Fibroblast of skin of scalp (primary cell): ENCODE measurements at places on chromosomes 2 and 18.

DNA sequence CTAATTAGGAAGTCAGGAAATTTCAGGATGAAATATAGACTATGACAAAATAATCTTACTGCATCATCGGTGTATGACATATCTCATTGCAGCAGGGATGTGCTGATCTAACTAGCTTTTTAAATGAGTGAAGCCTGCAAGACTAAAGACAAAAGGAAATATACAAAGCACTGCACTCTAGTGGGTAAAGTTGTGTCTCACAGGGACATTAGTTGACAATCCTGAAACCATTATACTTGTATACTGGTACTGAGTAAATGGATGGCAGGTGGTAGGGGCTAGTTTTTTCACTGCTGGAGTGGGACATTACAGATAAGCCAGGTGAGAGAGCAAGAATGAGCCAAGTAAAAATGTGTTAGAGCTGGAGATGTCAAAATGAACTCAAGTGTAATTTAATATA is 317.5 kb upstream of the RAB6C start:
- DNase-seq, result no peak

- DNase-seq, result no peak
Measured at GRCh38 chr2:85926931-85927661, 38.3 kb upstream of the ST3GAL5 start.

DNA sequence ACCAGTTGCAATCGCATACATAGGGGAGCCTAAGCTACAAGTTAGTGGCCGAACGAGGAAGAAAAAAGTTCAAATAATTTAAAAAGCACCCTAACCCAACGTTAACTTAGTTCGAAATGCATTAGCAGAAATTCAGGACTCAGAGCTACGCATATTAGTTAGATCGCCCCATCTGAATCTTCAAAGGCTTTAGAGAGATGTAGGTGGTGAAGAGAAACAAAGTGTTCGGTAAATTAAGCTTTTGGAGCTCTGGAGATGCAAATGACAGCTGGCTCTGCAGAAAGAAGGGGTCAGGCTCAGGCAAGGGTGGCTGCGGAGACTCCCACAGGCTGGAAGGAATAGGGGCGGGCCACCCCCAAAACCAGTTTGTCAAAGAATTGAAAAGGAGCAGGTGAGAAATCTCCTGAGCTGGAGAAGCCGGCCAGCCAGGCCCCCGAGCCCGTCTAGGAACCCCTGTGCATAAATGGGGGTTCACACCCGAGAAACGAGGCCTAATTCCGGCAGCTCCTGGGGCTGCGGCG is 621 bp downstream of the TXNL1 start:
- DNase-seq, result no peak

GRCh38 chr18:43501099-43501498 is 223.8 kb upstream of the SYT4 start:
- no peak for DNase-seq

- DNase-seq, result no peak
Measured at GRCh38 chr2:189440644-189440946, 679 bp upstream of the WDR75 start.

DNA sequence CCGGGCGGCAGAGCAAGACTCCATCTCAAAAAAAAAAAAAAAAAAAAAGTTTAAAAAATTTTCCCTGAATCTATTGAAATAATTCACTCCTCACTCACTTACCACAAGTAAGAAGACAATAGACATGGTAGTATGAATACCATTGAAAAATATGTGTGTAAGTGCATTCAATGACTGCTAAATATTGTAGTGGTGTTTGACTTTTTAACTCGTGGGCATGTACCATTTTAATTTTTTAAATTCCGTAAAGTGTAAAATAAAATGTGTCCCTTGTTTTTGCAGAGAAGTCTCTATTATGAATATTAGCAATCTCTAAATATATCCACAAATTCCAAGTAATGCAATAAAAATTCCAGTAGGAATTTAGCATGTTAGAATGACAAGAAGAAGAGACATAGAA is 134.1 kb downstream of the COPS8 start:
- peak; percentile 79 for DNase-seq

- no peak for DNase-seq
Measured at GRCh38 chr18:5941890-5942289, 46.6 kb upstream of the TMEM200C start.

GRCh38 chr2:215361211-215361875 is 49.5 kb downstream of the ATIC start:
- DNase-seq, result no peak

- peak; percentile 90 for DNase-seq
Measured at GRCh38 chr2:217510771-217511291, 492.0 kb downstream of the TNS1 start.

DNA sequence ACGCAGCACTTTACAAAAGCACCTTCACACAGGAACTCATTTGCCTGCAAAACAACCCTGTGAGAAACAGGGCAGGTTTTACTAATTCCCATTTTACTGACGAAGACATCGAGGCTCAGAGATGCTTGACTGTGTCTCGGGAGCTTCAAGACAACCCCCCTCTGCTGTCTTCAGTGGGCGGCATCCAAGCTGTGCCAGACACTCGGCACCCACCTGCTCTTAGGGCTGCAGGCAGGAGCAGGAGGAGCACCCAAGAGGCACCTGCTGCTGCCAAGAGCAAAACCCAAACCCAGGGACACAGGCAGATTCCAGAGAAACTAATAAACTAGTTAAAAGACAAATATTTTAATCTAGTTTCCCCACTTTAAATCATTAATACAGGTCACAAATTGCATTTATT is 67.9 kb downstream of the PPP4R1 start:
- no peak for DNase-seq

GRCh38 chr2:85525567-85525966 is 13.4 kb upstream of the MAT2A start:
- DNase-seq, result no peak

- DNase-seq, result no peak
Measured at GRCh38 chr2:88828397-88829137, 137.1 kb downstream of the RPIA start.

DNA sequence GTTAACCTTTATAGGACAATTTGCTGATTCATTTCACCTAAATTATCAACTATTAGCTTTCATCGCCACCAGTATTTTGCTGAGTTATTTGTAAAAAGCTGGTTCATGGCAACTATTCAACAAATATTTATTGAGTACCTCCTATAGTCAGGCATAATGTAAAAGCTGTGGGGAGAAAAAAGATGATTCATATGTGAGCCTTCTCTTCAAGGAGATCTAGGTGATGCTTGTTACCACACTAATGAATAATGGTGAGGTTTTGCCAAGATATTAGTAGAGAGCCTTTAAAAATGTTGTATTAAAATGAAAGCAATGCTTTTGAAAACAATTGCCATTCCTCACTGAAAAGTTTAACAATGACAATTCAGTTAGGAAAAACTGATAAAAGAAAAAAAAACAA is 187.8 kb downstream of the ANKRD44 start:
- DNase-seq, result no peak

GRCh38 chr18:13366131-13366530 is 147.6 kb downstream of the LDLRAD4 start:
- no peak for DNase-seq

- peak; percentile 47 for DNase-seq
Measured at GRCh38 chr2:205865905-205866441, 183.7 kb downstream of the NRP2 start.

- DNase-seq, result no peak
Measured at GRCh38 chr2:96240341-96241038, 25.3 kb downstream of the TMEM127 start.

GRCh38 chr2:54038835-54039234 is 68.0 kb upstream of the PSME4 start:
- DNase-seq, result no peak

GRCh38 chr18:227902-228301 is 39.9 kb downstream of the THOC1 start:
- DNase-seq, result no peak

DNA sequence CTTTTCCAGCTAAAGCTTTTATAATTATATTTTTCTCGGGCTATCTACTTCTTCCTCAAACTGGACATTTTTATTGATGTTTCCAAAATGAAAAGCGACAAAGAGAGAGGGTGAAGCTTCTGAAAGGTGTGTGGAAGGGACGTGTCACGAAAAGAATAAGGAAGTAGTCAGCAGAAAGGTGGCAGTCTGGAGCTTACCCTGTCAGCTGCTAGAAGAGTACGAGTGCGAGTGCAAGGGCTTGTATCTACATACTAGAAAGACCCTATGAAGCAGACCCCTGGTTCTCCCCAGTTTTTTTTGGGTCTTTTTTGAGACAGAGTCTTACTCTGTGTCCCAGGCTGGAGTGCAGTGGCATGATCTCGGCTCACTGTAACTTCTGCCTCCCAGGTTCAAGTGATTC is 14.6 kb downstream of the FHL2 start:
- no peak for DNase-seq

- DNase-seq, result no peak
Measured at GRCh38 chr2:1866402-1867111, 122.2 kb upstream of the PXDN start.

GRCh38 chr2:20625491-20626391 is 25.2 kb downstream of the HS1BP3 start:
- DNase-seq, result no peak

GRCh38 chr2:234243871-234244565 is 193.5 kb downstream of the SPP2 start:
- DNase-seq, result peak; percentile 32

DNA sequence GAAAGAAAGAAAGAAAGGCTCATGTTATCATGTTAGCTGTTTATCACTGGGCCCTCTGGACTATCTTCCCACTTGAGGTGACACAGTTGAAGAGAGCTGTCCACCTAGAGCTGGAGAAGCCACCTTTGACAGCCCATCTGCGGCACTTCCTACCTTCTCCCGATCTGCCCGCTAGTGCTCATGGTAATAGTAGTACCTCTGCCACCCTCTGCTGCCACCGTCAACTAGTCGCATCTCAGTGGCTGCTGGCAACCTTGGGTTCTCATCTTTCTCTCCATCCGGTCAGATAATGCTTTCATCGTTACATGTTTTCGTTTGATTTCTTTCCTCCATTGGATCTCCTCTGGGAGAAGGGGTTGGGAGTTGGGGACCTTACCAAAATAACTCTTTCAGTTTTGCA is 63.2 kb upstream of the COPS8 start:
- no peak for DNase-seq

GRCh38 chr2:112183327-112184025 is 45.3 kb downstream of the FBLN7 start:
- DNase-seq, result no peak

GRCh38 chr2:120398996-120399888 is 53.3 kb downstream of the INHBB start:
- DNase-seq, result no peak

GRCh38 chr2:170950221-170950761 is 21.2 kb downstream of the GORASP2 start:
- DNase-seq, result no peak

DNA sequence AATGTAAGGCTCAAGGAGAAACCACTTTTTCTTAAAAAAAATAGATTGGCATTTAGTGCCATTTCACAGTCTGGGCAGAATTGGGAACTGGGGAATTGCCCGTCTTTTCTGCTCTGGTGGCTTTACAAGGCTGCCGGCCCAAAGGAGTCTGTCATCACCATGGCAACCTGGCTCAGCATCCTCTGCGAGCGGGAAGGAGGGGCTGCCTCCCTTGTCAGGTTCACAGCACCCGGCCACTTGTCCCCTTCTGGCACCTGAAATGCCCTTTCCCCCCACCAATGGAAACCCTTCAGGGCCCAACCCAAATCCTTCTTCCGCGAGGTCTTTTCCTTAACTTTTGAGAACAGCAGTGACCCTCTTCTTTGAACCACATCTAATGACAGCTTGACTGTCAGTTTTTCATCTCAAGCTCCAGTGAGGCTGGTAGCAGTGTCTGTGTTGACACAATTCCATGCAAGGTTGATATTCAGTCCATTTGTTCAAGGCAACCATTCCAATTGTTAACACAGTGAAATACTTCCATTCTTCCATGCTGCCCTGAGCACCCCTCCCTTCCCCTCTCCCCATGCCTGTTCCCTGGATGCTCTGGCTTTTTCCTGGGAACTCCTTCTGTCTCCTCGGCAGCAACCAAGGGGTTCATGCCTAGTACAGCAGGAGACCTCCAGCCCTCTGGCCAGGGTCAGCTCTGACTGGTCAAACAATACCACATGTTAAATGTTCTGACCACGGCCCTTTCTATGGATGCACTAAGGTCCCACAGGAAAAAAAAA is 79.6 kb downstream of the DNER start:
- no peak for DNase-seq

DNA sequence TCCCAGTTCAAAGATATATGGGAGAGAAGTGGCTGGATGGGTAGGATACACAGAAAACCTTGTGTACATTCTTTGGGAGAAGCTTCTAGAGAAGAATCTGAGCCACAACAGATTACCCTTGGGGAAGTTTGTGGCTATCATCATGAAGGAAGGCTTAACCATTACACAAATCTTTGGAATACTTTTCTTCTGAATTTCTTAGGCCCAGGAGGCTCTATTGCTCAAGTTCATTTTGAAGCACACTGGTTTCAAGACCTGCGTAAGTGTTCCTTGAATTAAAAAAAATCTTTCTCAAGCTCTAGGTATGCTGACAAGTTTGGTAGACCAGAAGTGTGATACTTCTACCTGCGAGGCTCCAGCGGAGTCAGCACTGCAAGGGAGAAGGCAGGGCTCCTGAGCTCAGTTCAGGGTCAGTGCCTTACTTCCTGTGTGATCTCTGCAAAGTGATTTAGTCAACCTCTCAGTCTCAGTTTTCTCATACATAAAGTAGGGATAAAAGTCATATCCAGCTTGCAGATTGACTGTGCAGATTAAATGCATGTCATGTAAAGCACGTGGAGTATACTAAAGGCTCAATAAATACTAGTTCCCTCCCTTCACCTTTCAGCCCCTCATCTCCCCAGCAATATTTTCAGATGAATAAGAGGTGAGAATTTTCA is 438.6 kb downstream of the DLGAP1 start:
- DNase-seq, result peak; percentile 33

GRCh38 chr2:14781142-14781541 is 148.6 kb downstream of the LRATD1 start:
- no peak for DNase-seq

DNA sequence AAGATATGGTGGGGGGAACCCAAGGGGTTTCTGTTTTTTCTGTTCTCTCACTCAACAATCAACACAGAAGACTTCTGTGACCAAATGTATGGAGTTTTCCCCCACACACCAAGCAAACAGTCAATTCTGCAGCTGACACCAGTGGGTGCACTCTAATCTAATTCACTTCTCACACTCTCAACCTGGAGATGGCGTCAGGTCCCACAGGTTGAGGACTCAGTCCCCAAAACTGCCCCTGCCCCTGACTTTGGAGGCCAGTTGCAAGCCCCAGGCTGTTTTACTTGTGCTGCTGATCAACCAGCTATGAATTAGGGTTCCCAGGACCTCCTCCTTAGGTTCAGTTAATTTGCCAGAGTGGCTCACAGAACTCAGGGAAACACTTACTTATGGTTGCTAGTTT is 6.2 kb downstream of the RNU2-63P start:
- no peak for DNase-seq

- no peak for DNase-seq
Measured at GRCh38 chr18:76252139-76252538, 242.9 kb downstream of the ZNF516 start.

- DNase-seq, result peak; percentile 69
Measured at GRCh38 chr2:226063704-226064440, 664.4 kb downstream of the NYAP2 start.
